ENCODE measurements at places on chromosomes 3 and 15.

DNA sequence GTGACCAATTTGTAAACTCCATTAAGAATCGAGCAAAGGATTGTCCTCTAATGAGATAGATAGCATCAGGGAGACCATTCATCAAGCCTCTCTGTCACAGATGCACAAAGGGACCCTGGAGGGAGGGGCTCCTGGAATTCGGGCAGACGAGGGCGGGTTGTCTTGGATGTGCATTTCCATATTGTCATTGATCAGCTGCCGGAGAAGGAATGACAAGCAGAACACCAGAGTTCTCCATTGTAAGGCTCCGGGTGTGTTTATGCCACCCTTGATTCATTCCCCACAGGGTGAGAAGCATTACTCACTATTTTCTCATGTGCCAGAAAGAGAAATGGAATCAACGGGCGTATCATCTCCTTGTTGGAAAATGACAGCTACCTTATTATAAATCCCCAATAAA lies 167.5 kb downstream of the EBLN2 start:
- DNase-seq, result no peak

DNA sequence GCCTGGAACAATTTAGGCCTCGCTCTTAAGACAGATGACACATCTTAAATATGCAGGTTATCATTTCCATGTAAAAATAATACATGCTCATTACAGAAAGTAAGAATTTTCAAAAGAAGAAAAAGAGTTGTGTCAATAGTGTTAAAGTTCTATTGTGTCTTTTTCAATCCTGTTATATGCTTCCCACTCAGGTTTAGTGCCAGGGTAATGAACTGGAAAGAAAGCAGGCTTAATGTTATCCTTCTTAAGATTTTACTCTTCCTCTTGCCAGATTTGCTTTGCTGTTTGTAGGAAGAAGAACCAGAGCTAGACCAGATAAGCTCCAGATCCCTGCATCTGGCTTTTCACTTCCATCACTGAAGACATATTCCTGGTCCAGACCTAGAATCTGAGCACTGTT lies 128.6 kb downstream of the TPRG1 start:
- no peak for DNase-seq

- DNase-seq, result no peak
These were observed 617.9 kb downstream of the NTRK3 start for GRCh38 chr15:87638554-87639083.

DNA sequence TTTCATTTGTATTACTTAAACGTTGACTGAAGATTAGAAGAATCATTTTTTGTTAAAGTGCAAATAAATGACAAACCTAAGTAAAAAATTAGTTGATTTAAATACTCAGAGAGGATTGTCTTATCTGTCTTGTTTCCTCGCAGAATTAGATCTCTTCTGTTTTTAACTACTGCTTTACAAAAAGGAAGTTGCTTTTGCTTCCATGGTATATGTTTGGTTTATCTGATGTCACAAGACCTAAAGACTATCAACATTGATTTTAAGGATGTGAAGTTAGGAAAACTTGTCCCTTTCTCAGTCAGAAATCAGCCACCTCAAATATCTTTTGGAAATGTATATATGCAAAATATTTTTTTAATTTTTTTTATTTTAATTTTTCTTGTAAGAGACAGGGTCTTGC lies 28.7 kb downstream of the GPR171 start:
- DNase-seq, result no peak

- DNase-seq, result no peak
These were observed 625 bp downstream of the LRRC15 start for GRCh38 chr3:194368918-194369317.

GRCh38 chr3:39146083-39146501 lies 7.3 kb downstream of the CSRNP1 start:
- no peak for DNase-seq

- no peak for DNase-seq
These were observed 16.0 kb downstream of the SLC22A14 start for GRCh38 chr3:38297947-38298711.

- DNase-seq, result no peak
These were observed 341.7 kb upstream of the UBE2E2 start for GRCh38 chr3:22861426-22861825.

DNA sequence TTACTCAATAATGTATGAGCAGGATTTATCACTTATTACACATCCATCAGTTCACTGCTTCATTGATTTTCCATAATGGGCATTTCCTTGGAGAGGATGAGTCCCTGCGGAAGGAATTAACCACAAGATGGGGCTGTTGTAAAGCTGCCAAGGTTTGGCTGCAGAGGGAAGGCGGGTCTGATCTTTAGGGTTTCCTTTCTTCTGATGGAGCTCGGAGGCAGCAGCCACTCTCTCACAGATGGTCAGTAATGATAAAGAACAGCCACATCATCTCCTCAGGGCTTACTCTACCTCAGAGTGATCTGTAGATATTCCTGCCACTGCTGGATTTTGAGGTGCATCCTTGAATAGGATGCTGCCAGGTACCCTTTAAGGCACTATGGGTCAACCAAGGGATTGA lies 115.2 kb downstream of the USP13 start:
- no peak for DNase-seq

DNA sequence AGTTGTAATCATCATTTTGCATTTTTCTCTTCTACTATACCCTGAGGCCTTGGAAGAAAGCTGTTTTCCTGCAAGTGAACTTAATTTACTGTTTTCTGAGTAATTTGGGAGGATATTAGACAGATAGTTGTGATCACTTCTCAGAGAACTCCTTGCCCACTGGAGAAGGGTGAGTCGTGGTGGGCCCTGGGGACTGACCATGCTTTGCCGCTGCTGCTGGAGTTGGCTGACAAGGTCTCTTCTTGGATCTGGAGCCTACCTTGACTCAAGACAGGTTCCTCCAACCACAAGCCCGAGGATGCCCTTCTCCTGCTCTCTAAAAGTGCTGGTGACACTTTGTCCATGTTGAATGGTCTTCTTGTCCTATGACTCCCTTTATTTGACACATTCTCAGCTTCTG lies 68.4 kb downstream of the KCNAB1 start:
- DNase-seq, result no peak

GRCh38 chr3:49642708-49643145 lies 31.4 kb upstream of the APEH start:
- DNase-seq, result no peak

GRCh38 chr3:195885036-195885891 lies 23.1 kb downstream of the TNK2 start:
- no peak for DNase-seq

- no peak for DNase-seq
These were observed 45.5 kb downstream of the TFG start for GRCh38 chr3:100754563-100755334.

- DNase-seq, result no peak
These were observed 66.4 kb upstream of the TJP1 start for GRCh38 chr15:29888646-29889045.

DNA sequence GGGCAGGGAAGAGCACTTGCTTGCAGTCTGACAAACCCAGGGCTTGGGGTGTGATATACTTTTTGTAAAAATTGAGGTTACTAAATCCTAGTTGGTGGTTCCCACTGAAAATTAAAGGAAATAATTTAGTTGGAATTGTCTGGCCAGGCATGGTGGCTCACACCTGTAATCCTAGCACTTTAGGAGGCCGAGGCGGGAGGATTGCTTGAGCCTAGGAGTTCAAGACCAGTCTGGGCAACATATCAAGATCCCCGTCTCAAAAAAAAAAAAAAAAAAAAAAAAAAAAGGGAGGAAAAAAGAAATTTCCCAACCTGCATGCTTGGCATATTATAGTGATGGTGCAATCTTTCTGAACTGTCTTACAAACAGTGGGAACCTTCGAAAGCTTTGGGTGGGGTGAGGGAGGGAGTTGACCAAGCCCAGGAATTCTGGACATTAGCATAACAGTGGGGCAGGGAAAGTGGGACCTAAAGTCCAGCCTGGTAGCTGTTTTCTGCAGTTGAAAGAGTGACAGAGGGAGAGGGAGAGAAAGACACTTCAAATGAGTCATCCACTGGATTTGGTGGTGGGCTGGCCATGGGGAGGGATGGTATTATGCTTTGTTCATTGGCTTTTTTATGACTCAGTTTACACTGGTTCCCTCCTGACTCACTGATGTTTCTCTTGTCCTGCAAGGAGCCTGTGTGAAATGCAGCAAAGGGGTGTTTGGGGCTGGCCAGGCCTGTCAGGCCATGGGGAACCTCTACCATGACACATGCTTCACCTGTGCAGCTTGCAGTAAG lies 41.1 kb downstream of the LIMD1 start:
- DNase-seq, result no peak

- DNase-seq, result no peak
These were observed 80.7 kb downstream of the TLE3 start for GRCh38 chr15:70017025-70017424.

GRCh38 chr3:126487151-126487771 lies 11.6 kb upstream of the ZXDC start:
- DNase-seq, result peak; percentile 23

- no peak for DNase-seq
These were observed 24.7 kb downstream of the PXK start for GRCh38 chr3:58357402-58357801.

DNA sequence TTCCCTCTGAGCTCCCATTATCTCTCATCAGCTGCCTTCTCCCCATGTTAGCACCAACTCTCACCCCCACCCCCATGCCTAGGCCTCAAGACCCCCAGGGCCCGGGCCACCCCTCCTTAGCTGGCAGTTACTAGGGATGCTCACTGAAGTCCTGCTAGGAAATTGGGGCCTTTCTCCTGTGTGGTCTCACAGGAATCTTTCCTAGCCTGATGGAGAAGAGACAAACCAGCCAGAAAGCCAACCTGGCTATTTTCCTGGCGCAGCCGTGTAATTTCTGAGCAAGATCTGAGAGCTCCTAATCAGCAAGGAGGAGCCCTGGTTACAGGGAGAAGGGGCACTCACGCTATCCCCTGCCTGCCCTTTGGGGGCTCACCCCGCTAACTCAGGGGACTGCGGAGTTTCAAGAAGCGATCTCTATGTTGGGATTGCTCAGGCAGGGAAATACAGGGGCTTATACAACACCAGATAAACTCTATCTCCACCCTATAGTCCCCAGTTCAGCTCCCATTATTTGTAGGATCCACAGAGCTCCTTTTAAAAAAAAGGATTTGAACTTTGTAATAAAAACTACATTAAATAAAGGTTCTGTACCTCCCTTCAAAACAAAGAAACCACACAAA lies 25.2 kb downstream of the NR2F2 start:
- no peak for DNase-seq

GRCh38 chr15:70633103-70633831 lies 130.1 kb downstream of the UACA start:
- no peak for DNase-seq

DNA sequence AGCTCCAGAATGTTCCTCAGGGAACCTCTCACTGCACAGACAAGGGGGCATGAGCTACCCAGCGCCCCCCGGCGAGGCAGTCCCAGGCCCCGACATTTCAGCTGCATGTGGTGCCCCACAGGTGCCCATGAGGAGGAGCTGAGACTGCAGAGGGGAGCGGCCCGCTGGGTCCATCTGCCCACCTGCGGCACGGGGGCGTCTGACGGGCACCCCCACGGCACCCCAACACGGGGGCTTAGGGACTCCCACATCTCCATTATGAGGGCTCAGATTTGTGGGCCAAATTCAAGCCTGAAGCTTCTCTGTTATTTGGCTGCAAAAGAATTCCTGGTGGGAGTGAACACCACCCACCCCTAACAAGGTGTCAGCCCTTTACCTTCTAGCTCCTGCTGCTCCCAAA lies 258.4 kb downstream of the UACA start:
- no peak for DNase-seq

GRCh38 chr3:176302271-176302670 lies 895.0 kb downstream of the TBL1XR1 start:
- DNase-seq, result no peak

GRCh38 chr15:25186411-25186810 lies 231.6 kb downstream of the SNRPN start:
- DNase-seq, result no peak

DNA sequence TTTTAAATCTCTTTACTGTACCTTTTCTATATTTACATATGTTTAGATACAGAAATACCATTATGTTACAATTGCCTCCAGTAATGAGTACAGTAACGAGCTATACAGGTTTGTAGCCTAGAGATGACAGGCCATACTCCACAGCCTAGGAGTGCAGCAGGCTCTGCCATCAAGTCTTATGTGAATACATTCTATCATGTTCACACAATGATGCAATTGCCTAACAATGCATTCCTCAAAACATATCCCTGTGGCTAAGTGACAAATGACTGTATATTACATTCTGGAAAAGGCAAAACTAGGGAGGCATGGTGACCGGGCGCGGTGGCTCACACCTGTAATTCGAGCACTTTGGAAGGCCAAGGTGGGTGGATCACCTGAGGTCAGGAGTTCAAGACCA lies 192.4 kb upstream of the IGF1R start:
- no peak for DNase-seq

DNA sequence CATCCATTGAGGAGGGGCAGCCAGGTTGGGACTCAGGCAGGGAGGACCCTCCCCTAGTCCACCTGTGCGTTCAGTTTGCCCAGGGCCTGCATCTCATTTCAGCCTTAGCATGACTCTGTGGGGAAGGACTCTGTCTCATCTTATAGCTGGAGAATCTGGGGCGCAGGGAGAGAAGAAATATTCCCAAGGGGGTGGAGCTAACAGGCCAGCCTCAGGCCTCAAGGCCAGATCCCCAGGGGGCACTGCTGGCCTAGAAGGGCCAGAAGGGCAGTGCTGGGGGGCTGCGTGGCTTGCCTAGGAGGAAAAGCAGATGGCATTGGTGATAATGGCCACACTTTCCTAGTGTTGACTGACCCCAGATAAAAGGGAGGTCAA lies 10.9 kb downstream of the AMOTL2 start:
- DNase-seq, result no peak

GRCh38 chr15:50231761-50232160 lies 33.8 kb downstream of the HDC start:
- no peak for DNase-seq

DNA sequence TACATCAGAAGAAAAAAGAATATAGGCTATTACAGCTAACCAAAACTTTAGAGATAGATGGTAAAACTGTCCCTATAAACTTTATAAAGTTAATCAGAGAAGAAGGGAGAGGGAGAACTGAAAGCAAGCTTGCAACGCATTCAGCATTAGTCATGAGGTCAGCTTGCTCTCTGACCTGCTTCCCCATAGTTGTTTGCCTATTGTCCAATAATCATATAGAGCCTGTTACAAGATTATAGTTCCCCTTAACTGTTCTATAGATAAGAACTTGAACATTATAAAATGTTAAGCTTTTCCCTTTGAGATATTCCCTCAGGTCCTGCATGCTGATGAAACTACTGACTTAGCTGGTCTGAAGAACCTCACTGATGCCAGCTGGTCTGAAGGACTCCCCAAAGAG lies 74.5 kb downstream of the CPNE4 start:
- no peak for DNase-seq

GRCh38 chr3:128590948-128591347 lies 59.7 kb downstream of the RPN1 start:
- DNase-seq, result no peak

DNA sequence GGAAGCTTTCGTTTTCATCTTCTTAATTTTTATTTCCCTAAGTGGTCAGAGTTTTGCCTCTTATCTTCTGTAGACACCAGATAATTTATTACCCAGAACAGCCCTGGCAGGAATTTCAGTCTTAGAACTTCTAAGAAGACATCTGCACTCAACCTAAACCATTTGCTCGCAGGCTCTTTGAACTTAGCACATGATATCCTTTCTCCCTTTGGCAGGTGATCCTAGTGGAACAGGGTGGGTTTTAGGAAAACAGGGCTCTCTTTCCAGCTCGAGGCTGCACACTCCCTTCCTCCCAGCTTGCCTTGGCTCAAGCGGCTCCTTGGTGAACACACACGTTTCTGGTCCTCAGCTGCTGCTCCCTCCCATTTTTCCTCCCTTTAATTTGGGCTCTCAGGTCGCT lies 116.5 kb downstream of the THSD4 start:
- no peak for DNase-seq

GRCh38 chr3:13234666-13235065 lies 161.4 kb upstream of the IQSEC1 start:
- DNase-seq, result no peak

Data from activated CD4-positive, alpha-beta T cell treated with anti-CD3 and anti-CD28 coated beads, Interleukin-2, amount 10 ng/mL, durations not matched to agents 7 days and 5 days (primary cell).